ENCODE measurements at places on chromosomes 3 and 15.

DNA sequence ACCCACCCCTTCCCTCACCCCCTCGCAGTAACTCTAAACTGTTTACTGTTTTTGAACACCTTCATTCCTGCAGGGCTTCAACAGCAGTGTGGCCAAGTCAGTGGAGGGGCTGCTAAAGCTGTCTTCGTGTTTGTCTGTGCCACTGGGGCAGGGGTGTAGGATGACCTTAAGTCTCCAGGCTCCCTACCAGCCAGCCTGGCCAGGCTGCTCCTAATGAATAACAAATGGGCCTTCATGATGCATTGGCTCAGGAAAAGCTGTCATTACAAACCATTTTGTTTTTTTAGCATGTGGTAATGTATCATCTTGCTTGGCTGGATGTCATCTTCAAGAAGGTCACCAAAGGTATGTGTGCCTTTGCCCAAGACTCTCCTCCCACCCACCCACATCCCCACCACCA is 372.2 kb upstream of the WNT5A start:
- no peak for DNase-seq

GRCh38 chr3:63952248-63952594 is 40.0 kb upstream of the SCAANT1 start:
- DNase-seq, result no peak

- no peak for DNase-seq
Observed at GRCh38 chr15:50065279-50065678, 53.8 kb downstream of the ATP8B4 start.

GRCh38 chr3:83807511-83807910 is 1151.3 kb upstream of the CADM2 start:
- DNase-seq, result no peak

DNA sequence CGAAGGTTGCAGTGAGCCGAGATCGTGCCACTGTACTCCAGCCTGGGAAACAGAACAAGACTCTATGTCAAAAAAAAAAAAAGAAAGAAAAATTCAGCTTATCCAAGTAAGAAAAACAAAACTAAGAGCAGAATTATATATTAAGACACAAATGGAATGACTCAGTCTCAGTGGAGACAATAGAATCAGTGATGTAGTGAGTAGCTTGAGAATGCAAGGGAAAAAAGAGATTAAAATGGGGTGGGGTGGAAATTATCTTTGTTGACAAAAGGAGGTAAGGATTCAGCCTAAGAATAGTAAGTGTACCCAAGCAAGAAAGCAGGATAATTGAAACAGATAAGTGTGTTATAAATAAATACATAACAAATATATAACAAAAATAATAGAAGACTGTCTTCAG is 70.7 kb downstream of the BLM start:
- DNase-seq, result no peak

- DNase-seq, result no peak
Observed at GRCh38 chr3:121883507-121883906, 10.7 kb upstream of the SLC15A2 start.

GRCh38 chr15:39854161-39854560 is 65.9 kb downstream of the GPR176 start:
- no peak for DNase-seq

DNA sequence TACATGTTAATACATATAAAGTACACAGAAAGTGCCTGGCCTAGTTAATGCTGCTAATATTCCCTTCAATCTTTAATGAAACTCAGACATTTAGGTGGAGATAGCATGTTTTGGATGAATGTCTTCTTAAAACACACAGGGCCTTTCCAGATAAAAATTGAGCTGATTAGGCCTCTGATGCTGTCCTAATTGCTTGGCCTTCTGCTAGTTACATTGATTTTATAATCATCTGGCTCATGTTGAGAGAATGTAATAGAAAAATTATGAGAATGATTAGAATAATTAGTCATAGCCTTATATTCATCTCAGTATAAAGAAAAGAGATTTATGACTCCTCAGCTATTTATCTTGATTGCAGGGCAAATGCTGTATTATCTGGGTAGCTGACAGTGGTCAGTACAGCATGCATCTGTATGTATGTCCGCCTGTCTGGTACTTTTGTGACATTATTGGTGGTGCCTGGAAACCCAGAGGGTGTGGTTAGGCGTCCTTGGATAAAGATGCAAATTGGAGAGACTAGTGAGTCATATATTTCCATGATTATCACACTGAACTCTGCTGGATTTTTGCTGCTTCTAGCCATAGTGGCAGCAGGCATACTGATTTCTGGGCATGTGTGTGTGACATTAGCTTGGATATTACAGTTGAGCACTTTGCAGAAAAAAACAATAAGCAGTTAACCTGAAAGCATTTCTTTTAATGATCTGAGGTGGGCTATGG is 120.8 kb downstream of the FEZF2 start:
- DNase-seq, result no peak

All from NCI-H1930 (cell line).